ENCODE measurements at places on chromosomes 5 and 9. TPM values are rescaled to one million over a fixed set of nuclear protein-coding genes. Genes with fewer than 3 reads are reported as not detected.

Gene CDX1
- not detected for total RNA-seq

Gene NLN
- total RNA-seq: 16.5 TPM

Gene FOXD4L3
- not detected for total RNA-seq

Gene OBP2B
- total RNA-seq: not detected

Gene COL23A1
- total RNA-seq: 22.5 TPM

Gene PLAC8L1
- total RNA-seq: not detected

Gene PDE8B
- 1.0 TPM for total RNA-seq

Gene TSLP
- total RNA-seq: 6.0 TPM
